ENCODE measurements at places on chromosomes 5 and 9. TPM values are rescaled to one million over a fixed set of nuclear protein-coding genes. Genes with fewer than 3 reads are reported as not detected.
A peak's percentile ranks its signal among the peaks of the same experiment; 100 is the strongest.

FAM200C gene
- 0.45 TPM for total RNA-seq

SLIT3 gene
- total RNA-seq, result not detected

ENTPD2 gene
- not detected for total RNA-seq

GRCh38 chr5:87079219-87079618, 188.5 kb upstream of the RASA1 start:
- H3K4me1 ChIP-seq, result peaks cover 72% of the 10 kb centered on the region
- peaks cover 28% of the 10 kb centered on the region for H3K36me3 ChIP-seq
- no peaks in the 10 kb centered on the region for H3K27me3 ChIP-seq
- peak overlapping the region; percentile 7 for H3K27ac ChIP-seq
- DNase-seq, result no peak

DNA sequence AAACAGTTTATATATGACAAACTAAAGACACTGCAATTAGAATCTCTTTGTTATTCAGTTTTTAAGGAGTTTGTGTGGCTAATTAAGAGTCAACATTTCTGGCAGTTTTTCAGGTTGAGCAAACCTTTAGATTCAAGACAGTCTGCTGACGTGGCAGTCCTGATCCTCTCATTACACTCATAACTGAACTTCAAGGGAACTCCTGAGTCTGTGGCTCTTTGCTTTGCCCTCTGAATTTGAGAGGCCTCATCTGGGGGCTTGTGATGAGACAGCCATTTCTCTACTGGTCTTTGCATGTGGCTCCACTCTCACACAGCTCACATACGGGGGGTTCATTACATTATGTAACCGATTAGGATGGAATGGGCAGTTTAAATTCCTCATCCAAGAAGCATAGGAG, 182.9 kb upstream of the MEF2C start:
- H3K36me3 ChIP-seq, result no peaks in the 10 kb centered on the region
- H3K27ac ChIP-seq, result no peak overlapping the region
- H3K27me3 ChIP-seq, result no peaks in the 10 kb centered on the region
- no peak overlapping the region for H3K4me3 ChIP-seq

GRCh38 chr5:25295067-25295466, 650.3 kb upstream of the CDH10 start:
- H3K4me3 ChIP-seq, result no peak overlapping the region
- H3K27ac ChIP-seq, result no peak overlapping the region
- DNase-seq, result no peak
- H3K36me3 ChIP-seq, result no peaks in the 10 kb centered on the region
- H3K4me1 ChIP-seq, result no peaks in the 10 kb centered on the region
- no peaks in the 10 kb centered on the region for H3K27me3 ChIP-seq

DNA sequence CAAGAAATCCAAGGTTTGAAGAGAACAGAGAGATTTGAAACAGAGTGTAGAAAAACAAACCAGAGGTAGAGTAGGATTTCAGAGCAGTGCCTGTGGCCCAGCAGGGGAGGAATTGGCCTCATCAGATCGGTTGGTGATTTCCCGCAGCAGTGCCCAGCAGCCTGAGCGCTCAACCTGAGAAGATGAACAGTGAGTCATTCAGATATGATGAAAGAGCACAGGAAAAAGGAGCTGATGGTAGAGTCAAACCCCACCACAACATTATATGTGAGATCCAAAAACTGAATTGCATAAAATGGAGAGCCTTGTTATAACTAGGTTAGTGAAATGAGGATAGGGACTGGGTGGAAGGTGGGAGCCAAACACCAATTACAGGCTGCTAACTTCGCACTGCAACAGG, 248.9 kb downstream of the PIK3R1 start:
- H3K27ac ChIP-seq, result no peak overlapping the region
- DNase-seq, result peak; percentile 45
- no peak overlapping the region for H3K4me3 ChIP-seq
- no peaks in the 10 kb centered on the region for H3K36me3 ChIP-seq

GRCh38 chr5:144033486-144033885, 137.0 kb downstream of the YIPF5 start:
- no peak for DNase-seq
- H3K27ac ChIP-seq, result no peak overlapping the region
- H3K4me3 ChIP-seq, result no peak overlapping the region
- H3K4me1 ChIP-seq, result no peaks in the 10 kb centered on the region

GRCh38 chr5:90289837-90290236, 119.7 kb downstream of the CETN3 start:
- H3K27me3 ChIP-seq, result peaks cover 2% of the 10 kb centered on the region
- no peak overlapping the region for H3K4me3 ChIP-seq
- no peaks in the 10 kb centered on the region for H3K36me3 ChIP-seq
- H3K27ac ChIP-seq, result no peak overlapping the region
- no peaks in the 10 kb centered on the region for H3K4me1 ChIP-seq

DNA sequence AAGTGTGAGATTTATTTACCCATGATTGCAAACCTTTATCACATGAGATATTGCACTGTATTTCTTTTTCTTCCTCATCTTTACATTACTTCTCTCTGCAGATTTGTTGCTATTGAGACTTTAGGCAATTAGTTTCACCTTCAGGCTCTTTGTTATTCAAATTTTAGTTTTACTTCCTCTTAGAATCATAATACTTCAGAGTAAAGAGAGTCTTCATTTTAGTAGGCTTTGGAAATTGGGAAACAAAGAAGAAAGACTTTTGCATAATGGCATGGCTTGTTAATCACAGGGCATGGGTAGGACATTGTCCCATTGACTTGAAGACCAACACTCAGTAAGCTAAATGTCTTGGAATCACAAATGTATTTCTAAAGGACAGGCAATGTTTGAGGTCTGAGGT, 1.2 kb upstream of the PCDHGA5 start:
- H3K36me3 ChIP-seq, result peaks cover 37% of the 10 kb centered on the region
- no peak overlapping the region for H3K27ac ChIP-seq
- H3K4me1 ChIP-seq, result peaks cover 2% of the 10 kb centered on the region
- no peak for DNase-seq
- no peak overlapping the region for H3K4me3 ChIP-seq
- peaks cover 53% of the 10 kb centered on the region for H3K27me3 ChIP-seq

DNA sequence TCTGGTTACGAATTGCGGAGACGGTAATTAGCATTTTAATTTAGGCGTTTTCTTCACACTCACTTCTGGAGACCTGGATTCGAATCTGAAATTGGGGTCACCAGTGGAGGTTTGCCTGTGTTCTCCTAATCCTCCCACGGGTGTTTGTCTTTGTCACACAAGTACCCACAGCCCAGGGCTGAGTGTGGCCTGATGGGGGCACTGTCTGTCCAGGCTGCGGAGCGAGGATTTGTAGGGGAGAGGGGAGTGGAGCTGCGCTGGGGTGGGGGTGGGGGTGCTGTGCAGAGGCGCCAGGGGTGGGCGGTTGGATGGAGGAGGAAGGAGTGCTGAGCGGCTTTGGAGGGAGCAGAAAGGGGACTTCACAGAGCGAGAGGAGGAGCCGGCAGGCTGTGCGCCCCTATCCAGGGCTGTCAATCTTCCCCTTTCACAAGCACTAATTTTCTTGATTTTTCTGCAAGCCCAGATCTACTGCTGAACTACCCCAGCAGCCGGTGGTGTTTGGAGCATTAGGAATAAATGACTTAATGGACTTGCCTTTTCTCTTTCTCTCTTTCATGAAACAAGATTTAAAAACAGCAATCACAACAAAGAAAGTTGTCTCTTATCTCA, 53.1 kb downstream of the TSPAN17 start:
- DNase-seq, result no peak
- H3K36me3 ChIP-seq, result no peaks in the 10 kb centered on the region
- H3K27me3 ChIP-seq, result peaks cover 37% of the 10 kb centered on the region
- H3K27ac ChIP-seq, result no peak overlapping the region

GRCh38 chr9:21570643-21571275, 88.6 kb upstream of the IFNE start:
- no peak overlapping the region for H3K4me3 ChIP-seq
- peaks cover 18% of the 10 kb centered on the region for H3K27me3 ChIP-seq
- H3K36me3 ChIP-seq, result no peaks in the 10 kb centered on the region
- DNase-seq, result no peak
- no peak overlapping the region for H3K27ac ChIP-seq

- H3K36me3 ChIP-seq, result no peaks in the 10 kb centered on the region
- no peaks in the 10 kb centered on the region for H3K4me1 ChIP-seq
- H3K4me3 ChIP-seq, result no peak overlapping the region
- no peak for DNase-seq
These were observed 424.8 kb downstream of the IRX1 start for GRCh38 chr5:4020400-4020799.

- no peak overlapping the region for H3K4me3 ChIP-seq
- DNase-seq, result peak; percentile 72
- H3K36me3 ChIP-seq, result no peaks in the 10 kb centered on the region
- H3K27me3 ChIP-seq, result peaks cover 9% of the 10 kb centered on the region
These were observed 112.9 kb upstream of the LMX1B start for GRCh38 chr9:126500600-126501382.

GRCh38 chr9:93294011-93294410, 110.1 kb downstream of the WNK2 start:
- H3K4me3 ChIP-seq, result no peak overlapping the region
- no peaks in the 10 kb centered on the region for H3K36me3 ChIP-seq
- H3K4me1 ChIP-seq, result peaks cover 7% of the 10 kb centered on the region

GRCh38 chr9:85202596-85202995, 533.1 kb downstream of the NTRK2 start:
- no peak for DNase-seq
- H3K27ac ChIP-seq, result no peak overlapping the region
- no peaks in the 10 kb centered on the region for H3K36me3 ChIP-seq

GRCh38 chr5:90802474-90803317, 244.1 kb downstream of the ADGRV1 start:
- no peak for DNase-seq
- H3K27ac ChIP-seq, result no peak overlapping the region
- H3K36me3 ChIP-seq, result no peaks in the 10 kb centered on the region
- H3K4me3 ChIP-seq, result no peak overlapping the region

DNA sequence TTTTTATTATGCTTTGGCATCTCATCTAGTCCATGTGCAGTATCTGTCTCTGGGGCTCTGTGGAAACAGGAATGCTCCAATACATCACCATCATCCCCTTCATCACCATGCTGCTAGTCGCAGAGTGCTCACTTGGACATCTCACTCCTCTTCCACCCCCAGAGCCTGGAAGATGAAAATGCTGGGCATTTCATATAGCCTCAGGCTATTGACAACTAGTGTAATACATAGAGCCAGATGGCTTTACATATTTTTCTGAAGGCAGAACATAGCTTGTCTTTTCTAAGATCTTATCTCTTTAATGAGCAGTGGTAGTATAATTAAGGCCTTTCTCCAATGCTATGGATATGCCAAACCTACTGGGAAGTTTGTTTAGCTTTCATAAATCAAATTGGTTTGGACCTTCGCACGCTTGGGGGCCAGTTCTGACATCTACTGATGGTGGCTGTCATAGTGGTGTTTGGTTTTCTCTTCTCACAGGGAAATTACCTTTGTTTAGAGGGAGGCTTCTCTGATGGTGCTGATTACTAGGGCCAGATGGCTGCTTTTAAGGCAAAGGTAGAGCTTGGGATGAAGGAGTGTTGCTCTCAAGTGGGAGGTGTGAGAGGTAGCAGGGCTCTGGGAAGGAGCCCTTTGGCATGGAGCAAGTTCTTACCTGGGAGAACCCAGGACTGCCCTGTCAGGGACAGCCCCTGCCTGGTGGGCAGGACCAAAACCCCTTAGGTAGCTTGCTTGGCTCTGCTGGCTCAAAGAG, 63.1 kb upstream of the CXCL14 start:
- H3K4me1 ChIP-seq, result no peaks in the 10 kb centered on the region
- H3K27me3 ChIP-seq, result peaks cover 10% of the 10 kb centered on the region
- no peak overlapping the region for H3K4me3 ChIP-seq
- DNase-seq, result no peak

GRCh38 chr5:55900776-55901175, 49.6 kb downstream of the IL31RA start:
- H3K27ac ChIP-seq, result no peak overlapping the region
- peaks cover 35% of the 10 kb centered on the region for H3K27me3 ChIP-seq
- H3K36me3 ChIP-seq, result no peaks in the 10 kb centered on the region
- DNase-seq, result no peak
- no peak overlapping the region for H3K4me3 ChIP-seq
- H3K4me1 ChIP-seq, result peaks cover 32% of the 10 kb centered on the region

Measured in activated CD8-positive, alpha-beta T cell treated with anti-CD3 and anti-CD28 coated beads, Interleukin-2, amount 10 ng/mL, durations not matched to agents 7 days and 5 days (primary cell).